ENCODE measurements at places on chromosomes 12 and 14.

DNA sequence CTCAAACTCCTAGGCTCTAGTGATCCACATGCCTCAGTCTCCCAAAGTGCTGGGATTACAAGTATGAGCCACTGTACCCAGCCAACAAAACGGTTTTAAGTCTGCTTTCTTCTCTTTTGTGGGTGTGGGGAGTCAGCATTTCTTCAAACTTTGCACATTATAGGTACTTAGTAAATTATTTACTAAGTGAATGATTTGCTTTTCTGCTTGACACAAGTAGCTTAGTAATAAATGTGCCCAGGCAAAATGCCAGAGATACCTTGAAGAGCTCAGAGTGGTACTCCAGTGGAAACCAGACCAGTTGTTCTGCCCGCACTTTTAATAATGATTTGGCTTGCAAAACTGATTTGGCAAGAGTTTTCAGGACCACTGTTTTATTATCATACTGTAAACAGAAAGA, 15.0 kb downstream of the DEPDC4 start:
- no peak for DNase-seq

DNA sequence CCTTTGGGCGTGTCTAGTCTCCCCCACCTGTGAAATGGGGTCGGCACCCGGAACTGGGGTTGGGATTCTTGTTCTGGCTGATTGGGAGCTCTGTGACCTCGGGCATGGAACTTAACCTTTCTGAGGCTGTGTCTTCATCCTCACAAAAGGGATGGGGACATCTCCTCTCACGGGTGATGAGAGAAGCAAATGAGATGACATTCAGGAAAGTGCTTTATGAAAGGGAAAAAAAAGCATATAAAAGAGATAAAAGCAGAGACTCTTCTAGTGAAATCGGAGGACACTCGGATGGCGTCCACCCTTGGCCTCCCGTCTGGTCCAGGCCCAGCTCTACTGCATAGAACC, 98.9 kb downstream of the LRRC74A start:
- no peak for DNase-seq

GRCh38 chr14:37171678-37172023, 755 bp downstream of the SLC25A21 start:
- no peak for DNase-seq

DNA sequence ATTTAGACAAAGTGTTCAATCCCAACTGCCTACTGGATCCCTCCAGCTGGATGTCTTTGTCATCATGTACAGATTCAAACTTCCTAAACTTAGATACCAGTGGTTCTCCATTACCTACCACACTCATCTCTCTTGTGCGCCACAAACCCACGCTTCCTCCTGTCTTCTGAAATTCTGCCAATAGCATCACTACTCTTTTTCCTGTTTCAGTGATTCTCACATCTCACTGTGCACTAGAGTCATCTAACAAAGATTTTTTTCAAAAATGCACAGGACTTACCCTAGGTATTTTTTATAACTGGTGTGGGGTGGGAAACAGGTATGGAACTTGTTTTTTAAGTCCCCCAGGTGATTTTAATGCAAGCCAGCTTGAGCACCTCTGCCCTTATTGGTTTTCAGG, 5.9 kb downstream of the PSMB5 start:
- no peak for DNase-seq

- no peak for DNase-seq
These were observed 24.8 kb downstream of the PRKCH start for GRCh38 chr14:61346221-61346620.

DNA sequence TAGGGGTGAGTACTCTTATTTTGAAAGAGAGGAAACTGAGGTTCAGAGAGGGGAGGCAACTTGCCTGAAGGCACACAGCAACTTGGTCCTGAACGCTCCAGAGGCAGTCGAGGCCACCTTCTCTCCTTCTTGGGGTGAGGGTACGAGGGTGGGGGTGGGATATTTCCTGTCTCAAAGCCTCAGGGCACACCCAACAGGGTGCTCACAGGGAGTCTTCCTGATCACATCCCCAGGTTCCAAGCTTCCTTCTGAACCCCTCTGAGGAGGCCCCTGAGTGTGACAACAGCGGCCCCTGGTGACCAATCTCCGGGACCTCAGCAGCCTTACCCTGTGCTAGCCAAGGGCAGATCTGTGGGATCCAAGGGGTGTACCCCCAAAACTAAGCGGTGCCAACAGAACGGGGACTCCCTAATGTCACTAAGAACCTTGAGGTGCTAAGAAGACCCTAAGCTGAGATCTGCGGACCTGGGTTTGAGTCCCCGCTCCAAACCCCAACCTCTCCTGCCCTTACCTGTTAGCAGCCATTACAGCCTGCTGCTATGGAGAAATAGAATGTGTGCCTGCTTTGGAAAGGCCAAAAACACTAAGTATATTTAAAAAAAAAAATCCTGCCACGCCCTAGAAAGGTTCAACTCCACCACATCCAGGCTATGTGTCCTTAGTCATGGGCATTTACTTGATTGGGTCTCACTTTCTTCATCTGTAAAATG, 57.9 kb downstream of the TRPV4 start:
- peak; percentile 49 for DNase-seq

DNA sequence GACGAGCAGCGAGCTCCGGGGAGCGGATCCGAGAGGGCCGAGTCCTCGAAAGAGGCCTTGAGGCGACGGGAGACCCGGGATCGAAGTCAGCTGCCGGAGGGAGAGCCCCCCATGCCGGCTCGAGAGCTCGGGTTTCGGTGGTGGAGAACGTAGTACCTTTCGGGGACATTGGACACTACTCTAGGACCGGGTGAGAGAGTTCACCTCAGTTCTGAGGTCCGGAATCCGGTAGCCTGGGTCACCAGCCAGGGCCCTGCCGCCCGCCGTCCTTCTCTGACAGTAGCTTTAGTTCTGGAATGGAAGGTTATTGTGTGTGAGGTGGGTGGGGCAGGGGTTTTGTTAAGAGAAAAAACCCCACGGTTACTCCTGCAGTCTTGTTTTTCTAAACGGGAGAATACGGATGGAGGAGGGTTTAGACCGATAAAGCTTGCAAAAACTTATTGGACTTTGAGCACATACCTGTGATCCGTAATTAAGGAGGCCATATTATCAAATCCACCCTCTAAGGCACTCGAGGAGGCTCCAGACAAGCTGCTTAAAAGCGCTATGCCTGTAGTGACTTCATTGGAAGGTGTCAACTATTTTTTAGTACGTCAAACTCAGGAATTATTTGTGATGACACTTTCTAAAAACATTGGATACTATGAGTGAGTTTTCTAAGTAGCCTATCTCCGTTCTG, 765 bp downstream of the SCYL2 start:
- peak; percentile 18 for DNase-seq

- DNase-seq: no peak
These were observed 54.3 kb downstream of the DENND5B start for GRCh38 chr12:31536672-31537071.

- DNase-seq: no peak
These were observed 388.6 kb downstream of the CCDC91 start for GRCh38 chr12:28578833-28579252.

- no peak for DNase-seq
These were observed 790.7 kb downstream of the C12orf50 start for GRCh38 chr12:87238466-87238865.

DNA sequence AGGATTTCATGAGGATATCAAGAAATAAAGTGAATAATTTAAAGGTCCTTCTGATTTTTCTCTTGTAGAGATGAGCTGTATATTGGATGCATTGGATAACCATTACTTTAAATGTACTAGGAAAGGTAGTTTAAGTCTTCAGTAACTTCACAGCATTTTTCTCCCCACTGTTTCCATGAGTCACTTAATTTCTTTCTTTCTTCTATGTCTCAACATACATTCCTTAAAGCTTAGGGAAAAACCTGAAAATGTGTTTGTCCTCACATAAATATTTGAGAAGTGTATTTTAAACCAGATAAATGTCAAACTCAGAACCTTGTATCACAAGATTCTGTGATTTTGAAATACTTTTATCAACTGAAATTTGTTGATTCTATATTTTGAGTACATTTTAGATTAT, 1970.2 kb upstream of the FLRT2 start:
- no peak for DNase-seq

DNA sequence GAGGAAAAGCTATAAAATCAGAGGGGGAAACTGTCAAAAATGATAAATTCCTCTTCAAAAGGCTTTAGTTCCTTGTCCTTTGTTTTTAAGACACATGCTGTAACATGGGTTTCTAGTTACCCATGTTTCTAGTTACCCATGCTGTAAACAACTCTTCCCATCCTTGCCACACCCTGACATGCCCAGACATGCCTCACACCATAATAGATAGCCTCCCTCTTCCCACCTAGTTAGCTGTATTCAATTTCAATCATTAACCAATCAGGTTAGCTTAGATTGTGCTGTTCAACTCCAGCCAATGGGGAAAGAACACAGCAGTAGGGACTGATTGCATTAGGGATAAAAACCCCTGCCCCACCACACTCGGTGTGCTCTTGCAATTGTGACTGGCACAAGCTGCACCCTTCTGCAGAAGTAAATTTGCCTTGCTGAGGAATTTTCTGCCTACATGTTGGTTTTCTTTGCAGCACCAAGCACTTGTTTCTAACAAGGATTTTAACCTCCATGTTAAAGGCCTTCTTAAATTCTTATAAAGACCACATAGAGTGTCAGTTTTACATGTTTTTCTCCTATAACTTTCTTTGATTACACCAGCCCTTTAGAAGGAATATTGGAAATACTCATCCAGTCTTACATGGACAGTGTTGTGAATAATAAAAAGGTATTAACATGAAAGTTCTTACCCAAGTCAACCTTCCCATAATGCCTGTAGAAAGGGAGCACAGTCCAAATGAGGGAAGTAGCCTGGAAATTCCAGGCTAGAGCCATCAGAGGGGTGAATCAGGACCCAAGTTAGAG, 32.5 kb upstream of the LALBA start:
- DNase-seq: no peak

DNA sequence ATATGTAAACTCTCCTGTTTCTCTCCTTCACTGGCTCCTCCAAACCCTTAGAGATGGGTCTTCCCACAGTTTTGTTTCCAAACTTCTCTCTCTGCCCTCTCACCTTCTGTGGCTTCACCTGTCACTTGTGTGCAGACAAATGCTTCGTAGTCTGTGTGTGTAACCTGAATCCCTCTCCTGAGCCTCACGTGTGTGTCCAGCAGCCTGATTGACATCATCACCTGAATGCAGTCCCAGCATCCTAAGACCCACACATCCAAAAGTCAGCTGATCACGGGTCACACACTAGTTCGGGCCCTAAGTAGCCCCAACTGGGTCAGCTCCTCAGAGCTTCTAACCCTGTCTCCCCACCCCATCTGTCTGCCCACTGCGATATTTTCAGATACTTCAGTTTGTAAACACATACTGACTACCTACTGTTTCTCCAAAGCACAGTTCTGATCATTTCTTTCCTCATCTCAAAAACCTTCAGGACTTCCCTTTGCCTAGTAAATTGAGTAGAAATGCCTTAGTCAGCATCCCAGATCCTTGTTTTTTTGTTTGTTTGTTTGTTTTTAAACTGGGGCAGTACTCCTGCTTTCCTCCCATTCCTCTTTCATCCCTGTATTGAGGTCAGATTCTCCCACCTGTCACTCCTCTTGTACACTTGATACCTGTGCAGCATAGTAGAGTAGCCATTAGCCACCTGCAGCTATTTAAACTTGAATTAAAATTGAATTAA, 23.7 kb downstream of the FNTB start:
- DNase-seq: no peak

DNA sequence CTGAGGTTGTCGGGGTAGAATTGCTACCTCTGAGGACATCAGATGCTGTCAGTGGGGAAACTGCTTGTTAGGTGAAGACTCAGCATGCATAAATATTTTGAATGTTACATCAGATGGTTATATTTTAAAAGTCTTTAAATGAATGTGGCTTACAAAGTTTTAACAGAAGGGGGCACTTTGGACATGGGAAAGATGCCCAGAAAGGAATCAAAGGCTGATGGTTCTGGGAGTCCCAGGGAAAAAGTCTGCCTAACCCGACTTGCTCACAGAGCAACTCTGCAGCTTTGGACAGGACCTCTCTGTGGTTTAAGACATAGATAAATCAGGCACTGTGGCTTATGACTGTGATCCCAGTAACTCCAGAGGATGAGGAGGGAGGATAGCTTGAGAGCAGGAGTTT, 474.9 kb downstream of the ATP23 start:
- no peak for DNase-seq

GRCh38 chr12:24113701-24114100, 164.2 kb upstream of the SOX5 start:
- DNase-seq: no peak

DNA sequence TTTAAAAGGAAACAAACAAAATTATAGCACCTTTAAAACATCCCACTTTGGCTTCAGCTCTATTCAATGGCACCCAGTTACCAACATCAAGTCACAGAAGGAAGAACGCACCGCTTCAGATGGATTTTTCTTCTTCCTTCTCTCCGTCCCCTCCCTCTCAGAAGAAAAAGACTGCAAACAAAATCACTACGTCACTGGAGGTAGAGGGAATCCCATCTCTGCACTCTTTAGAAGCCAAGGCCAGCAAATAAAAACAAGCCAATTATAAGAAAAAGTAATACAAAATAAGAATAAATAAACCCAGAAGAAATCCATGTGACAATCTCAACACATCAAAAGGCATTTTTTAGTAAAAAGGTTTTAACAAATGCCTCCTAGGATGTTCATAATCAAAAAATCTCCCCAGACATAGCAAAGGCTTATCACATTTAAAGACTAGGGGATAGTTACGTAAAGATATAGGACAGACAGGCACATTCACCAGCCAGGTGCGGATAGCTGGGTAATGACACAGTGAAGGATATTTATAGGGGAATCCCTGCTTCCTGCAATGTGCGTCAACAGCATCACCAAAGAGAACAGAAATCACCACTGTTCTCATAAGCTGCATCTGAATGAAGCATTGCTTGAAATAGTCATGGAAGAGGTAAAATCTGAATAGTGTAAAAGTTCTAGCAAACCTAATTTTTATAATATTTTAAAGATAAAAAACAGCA, 89.4 kb downstream of the R3HDM2 start:
- no peak for DNase-seq

GRCh38 chr14:92781350-92781749, 12.8 kb upstream of the GOLGA5 start:
- DNase-seq: no peak

GRCh38 chr14:73889376-73889775, 2.7 kb downstream of the ZNF410 start:
- DNase-seq: no peak

DNA sequence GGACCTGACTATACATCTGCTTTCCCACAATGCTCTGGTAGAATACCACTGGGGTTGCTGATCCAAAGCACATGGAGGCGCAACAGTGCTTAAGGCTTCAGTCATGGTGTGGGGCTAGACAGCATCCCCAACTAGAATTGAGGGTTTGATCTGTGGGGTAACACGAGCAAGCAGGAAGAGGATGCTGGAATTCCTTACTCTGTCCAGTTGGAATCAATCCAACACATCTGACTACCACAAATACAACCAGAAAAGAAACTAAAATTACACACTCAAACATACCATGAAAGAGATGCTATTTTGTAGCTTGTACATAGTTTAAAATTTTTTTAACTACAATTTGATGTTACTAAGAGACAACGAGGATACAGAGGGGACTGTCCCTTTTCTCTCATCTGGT, 40.4 kb upstream of the GTF2A1 start:
- no peak for DNase-seq
